ENCODE measurements at places on chromosomes 5 and 9.
A peak's percentile ranks its signal among the peaks of the same experiment; 100 is the strongest.

- DNase-seq: no peak
Observed at GRCh38 chr9:99002706-99003105, 59.0 kb downstream of the COL15A1 start.

DNA sequence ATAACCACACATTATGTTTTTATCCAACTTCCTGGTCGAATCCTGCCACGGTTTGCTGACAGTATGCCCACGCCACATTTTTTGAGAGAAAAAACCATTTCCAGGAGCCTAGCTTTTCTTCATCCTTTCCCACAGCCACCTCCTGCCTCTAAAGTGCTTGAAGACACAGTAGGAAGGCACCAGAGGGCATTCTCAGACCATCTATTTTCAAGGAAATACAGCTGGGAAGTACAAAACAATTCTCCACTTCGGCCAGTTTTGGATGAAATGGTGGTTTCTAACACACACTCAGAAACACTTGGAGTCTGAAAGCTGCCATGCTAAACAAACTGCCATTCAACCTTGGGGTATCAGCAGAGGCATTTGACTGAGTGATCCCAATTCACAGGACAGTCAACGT is 86.3 kb upstream of the RPS23 start:
- DNase-seq: no peak

- DNase-seq: peak; percentile 16
Observed at GRCh38 chr9:100472788-100473275, at the start of gene TMEFF1. TSS of gene TMEFF1 (plus strand) at chr9:100473149. CDS start at chr9:100473545, 396 bp downstream.

DNA sequence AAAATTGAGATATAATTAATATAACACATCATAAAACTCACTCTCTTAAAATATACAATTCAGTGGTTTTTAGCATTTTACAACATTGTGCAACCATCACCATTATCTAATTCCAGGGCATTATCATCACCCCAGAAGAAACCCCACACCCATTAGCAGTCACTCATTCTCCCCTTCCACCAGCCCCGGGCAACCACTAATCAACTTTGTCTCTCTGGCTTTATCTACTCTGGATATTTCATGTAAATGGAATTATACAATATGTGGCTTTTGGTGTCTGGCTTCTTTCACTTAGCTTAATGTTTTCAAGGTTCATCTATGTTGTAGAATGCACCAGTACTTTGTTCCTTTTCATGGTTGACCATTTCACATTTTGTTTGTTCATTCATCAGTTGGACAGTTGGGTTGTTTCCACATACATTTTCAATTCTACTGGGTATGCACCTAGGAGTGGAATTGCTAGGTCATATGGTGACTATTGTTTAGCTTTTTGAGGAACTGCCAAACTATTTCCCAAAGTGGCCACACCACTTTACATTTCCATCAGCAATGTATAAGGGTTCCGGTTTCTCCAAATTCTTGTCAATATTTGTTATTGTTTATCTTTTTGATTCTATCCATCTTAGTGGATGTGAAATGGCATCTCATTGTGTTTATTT is 62.4 kb downstream of the MARCHF3 start:
- DNase-seq: no peak

DNA sequence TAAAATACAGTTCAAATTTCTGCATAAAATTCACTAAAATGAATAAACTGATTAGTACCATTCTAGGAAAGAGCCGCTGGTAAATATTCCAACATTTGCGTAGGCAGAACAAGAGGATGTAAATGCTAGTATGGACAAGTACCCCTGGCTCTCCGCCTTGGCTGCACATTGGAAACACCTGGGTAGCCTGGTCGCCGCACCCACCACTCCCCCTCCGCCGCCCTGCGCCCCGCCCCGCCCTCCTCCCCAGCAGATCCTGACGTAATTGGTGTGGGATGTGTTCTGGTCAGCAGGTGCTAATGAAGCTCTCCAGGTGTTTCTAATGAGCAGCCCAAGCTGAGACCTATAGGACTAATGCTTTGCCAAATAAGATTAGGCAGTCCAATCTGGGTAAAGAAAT is 225.7 kb downstream of the FRMD3 start:
- no peak for DNase-seq

DNA sequence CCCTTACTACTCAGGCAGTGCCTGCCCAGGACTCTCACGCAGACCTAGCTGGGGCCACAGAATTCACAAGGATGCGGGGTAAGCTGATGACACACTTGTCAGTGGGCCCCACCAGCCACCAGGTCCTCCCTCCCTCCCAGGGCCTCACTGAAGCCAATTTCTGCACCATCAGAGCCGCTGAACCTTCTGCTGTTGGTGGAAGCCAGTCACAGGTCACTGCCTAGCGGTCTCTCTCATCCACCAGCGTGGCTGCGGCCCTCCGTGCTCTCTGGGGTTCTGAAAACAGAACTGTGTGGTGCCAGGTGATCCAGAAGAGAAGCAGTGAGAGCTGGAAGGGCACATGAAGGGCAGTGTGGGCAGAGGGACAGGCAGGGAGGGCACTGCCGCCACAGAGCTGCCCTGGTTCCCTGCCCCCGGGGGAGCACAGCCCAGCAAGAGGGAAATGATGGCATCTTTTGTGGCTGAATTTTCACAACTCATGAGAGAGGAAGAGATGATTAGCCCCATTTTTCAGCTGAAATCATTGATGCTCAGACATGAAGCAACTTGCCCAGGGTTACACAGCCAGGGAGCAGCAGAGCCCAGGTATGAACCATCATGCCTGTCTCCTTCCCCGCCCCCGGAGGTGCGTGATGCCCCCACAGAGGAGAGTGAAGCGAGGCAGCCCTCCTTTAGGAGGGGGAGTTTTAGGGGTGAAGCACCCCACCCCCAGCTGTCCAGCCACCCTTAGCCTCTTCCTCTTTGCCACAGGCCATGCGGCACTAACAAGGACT is 41.4 kb upstream of the CPLX2 start:
- no peak for DNase-seq

DNA sequence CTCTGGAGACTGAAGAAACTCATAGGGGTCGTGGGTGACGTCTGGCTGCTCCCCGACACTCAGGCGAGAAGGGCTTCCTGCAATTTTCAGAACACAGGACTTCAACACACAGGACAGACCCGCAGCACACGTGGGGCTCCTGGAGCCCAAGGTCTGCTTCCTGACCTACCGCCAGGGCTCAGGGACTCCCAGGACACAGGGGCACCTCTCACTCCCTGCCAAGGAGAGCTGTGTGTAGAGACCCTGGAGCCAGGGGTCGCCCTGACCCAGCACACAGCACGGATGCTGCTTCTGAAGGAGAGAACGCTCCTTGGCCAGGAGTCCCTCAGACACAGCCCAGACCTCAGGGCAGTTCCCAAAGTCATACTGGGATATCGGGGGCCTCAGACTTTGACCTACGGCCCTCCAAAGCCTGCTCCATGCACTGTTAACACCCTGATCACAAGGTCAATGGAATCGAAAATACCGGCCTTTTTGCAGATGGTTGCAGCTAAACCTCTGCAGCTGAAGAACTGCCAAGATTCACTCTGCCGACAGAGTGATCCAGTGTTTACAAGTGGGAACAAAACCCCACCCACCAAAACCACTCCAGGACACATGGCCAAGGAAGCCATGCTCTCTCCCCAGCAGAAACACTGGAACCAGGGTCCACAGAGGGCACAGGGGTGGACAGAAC is 13.8 kb upstream of the ZDHHC11 start:
- no peak for DNase-seq

DNA sequence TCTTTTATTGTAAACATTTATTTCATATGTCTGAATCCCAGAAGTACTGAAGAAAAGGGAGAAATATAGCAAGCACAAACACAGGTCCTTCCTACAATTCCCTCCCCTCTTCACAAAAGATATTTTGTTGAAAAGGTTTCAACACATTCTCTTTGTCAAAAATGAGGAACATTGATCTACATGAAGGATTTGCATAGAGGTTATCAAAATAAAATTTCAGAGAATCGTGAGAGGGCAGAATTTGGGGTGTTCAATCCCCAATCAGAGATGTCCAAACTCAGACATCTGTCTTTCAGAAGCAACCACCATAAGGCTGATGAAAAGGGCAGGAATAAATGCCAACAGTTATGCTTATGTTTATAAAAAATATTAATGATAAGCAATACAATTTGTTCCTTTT is 69.2 kb downstream of the MARCHF3 start:
- DNase-seq: no peak

DNA sequence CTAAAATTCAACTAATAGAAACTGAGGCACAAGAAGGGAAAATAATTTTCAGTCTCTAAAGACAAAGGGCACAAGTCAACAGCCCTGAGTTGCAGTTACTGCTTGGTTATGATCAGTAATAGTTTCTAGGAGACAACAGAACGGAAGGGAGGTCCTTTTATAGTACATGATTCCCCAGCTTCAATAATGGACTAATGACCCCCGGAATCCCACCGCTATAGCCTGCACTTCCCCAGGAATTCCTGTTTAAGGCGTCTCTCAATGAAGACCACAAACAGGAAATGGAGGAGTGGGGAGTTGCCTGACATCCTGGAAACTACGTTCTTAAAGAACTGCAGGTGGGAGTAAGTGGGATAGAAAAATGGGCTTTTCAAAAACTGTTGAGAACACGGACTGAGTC is 60.6 kb downstream of the DIAPH1 start:
- no peak for DNase-seq

- no peak for DNase-seq
Observed at GRCh38 chr5:37002176-37002751, 125.7 kb downstream of the NIPBL start.

DNA sequence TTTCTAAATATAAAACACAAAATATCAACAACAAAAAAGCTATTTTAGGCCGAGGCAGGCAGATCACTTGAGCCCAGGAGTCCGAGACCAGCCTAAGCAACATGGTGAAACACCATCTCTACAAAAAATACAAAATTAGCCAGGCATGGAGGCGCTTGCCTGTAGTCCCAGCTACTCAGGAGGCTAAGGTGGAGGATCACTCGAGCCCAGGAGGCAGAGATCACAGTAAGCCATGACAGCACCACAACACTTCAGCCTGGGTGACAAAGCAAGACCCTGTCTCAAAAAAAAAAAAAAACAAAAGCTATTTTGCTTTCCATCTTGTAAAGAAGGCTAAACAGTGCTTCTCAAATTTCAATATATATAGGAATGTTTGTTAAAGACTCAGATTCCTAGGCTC is 11.3 kb downstream of the C5orf15 start:
- no peak for DNase-seq

DNA sequence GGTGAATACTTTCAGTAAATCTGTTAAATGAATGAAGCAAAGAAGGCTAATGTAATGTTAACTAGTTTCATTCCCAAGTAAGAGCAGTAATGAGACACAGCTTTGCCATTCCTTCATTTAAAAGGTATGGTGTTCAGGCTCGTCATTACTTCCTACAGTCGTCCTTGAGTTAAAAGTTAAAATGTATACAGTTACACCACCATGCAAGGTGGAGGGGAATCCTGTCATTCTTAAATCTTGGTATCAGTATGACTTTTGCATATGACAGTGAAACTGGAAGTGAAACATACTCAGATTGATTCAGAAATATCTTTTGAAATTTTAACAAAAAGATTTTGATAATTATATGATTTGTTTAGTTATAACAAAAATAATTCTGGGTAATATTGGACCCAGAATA is 25.9 kb downstream of the MTRR start:
- no peak for DNase-seq

DNA sequence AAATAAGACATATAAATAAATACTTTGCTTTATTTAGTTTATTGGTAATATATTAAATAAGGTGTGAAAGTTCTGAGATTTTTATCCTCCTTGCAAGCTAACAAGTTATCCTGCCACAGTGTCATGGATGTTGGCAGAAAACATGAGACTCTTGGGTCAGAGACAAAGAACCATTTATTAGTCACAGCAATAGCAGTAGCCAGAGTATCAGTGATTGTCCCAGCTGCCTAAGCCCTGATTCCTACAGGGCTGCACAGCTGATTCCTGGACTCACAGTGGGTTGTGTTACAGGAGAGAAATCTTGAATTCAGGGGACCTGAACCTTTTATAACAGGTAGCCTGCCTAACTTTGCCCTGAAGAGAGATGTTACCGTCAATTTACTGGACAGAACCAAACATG is 304.5 kb upstream of the ZNF608 start:
- no peak for DNase-seq

GRCh38 chr5:179624841-179625271 is 1.4 kb upstream of the HNRNPH1 start:
- DNase-seq: no peak

- no peak for DNase-seq
Observed at GRCh38 chr9:102087141-102087540, 348.7 kb upstream of the GRIN3A start.

DNA sequence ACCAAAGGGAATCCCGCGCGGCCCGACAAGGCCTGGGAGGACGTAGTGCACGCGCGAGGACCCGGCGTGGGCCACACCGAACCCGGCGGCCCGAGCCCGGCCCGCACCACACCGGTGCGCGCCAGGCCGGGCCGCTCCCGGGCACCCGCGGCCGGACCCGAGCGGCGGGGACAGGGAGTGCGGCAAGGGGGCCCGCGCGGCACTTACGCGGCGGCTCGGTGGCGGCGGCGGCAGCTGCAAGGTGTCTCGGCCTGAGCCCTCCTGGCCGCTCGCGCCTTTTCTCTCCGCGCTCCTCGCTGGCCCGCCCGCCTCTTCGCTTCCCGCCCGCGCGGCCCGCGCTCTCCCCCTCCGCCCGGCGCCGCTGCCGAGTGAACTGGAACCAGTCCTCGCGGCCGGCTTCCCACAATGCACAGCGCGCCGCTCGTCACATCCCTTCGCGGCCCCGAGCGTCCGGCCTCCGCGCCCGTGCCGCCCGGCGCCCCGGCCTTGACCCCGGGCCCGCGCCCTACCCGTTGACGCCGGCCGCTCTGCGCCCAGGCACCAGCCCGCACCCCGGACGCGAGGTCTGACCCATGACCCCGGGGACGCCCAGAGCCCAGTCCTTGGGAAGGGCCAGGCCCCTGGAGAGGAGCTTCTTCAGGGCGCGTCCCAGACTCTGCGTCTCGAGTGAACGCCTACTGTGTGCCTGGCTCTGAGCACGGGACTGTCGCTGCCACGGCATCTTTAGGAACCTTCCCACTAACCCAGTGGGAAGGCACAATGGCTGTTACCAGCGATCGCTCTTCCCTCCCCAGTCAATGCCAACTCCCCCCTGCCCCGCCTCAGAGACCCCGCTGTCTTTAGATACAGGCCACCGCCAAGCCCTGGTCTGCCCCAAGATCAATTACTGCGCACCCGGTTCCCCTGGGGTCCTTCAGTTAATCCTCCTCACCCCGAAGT is at the start of gene MACROH2A1:
TSS of gene MACROH2A1 (minus strand) at position 377 of the 939 bp plus-strand sequence. CDS start 10,138 bp downstream, outside the sequence.
- DNase-seq: peak; percentile 66

- DNase-seq: no peak
Observed at GRCh38 chr5:14245132-14245925, 102.2 kb downstream of the TRIO start.

DNA sequence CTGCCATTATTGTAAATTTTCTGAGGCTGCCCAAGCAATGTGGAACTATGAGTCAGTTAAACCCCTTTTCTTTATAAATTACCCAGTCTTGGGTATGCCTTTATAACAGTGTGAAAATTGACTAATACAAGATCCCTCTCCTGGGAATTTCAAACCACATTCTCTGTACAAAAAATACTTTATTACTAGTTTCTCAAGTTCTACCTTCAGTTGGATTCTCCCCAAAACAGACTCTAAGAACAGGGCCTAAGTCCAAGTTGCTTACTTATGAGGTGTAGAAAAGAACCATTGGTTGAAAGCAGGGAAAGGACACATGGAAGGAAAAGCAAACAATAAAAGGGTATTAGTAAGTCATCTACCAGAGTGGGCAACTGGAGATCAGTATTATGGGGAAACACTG is 343.2 kb downstream of the TMEM232 start:
- DNase-seq: no peak
